T-helper 1 cell (primary cell): ENCODE measurements at places on chromosomes 12 and 14.

- DNase-seq: no peak
Measured at GRCh38 chr14:25111061-25111601, 61.2 kb upstream of the STXBP6 start.

GRCh38 chr12:108638997-108639822 is 5.5 kb upstream of the SELPLG start:
- no peak for DNase-seq

DNA sequence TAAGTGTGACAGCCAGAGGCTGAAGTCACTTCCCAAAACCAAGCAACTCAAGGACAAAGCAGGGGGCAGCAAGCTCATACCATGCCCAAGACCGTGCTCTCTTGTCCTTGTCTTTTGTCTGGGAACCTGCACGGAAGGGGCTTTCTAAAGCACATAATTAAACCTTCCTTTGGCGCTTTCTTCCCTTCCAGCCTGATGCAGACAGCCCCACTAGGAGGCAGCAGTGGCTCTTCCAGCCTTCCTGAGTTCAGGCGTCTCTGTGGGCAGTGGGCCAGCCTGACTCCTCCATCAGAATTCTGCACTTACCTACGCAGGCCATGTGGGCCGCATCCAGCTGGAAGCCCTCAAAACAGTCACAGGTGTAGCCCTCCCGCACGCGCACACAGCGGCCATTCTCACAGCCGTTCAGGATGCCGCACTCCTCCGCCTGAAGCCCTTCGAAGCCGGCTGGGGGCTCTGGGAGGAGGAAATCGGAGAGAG is 7.6 kb downstream of the ISCA2 start:
- DNase-seq: no peak

GRCh38 chr14:74491956-74492775 is 939 bp downstream of the NPC2 start:
- DNase-seq: no peak

GRCh38 chr12:98745578-98746391 is 100.7 kb downstream of the APAF1 start:
- peak; percentile 10 for DNase-seq

GRCh38 chr12:7628381-7628961 is 37.2 kb downstream of the APOBEC1 start:
- DNase-seq: no peak

- DNase-seq: no peak
Measured at GRCh38 chr12:103755425-103755824, 85.6 kb downstream of the NT5DC3 start.

- DNase-seq: no peak
Measured at GRCh38 chr12:20620261-20620660, 74.9 kb upstream of the SLCO1C1 start.

- peak; percentile 76 for DNase-seq
Measured at GRCh38 chr12:42238240-42239140, at the start of gene YAF2. TSS of gene YAF2 (minus strand) at chr12:42238248. CDS start at chr12:42238180, 68 bp downstream.

DNA sequence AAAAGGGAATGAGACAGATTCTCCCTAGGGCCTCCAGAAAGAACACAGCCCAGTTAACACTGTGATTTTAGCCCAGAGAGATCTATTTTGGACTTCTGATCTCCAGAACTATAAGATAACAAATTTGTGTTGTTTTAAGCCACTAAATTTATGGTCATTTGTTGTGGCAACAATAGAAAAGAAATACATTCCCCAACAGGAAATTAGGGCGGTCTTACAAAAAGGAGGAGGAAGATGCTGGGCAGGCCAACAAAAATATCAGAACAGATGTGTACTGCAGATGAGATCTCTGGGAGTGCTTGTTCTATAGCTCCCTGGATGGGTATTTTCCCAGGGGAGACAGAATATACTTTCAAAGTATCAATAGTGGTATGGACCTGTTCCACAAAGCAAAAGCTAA is 32.0 kb upstream of the SOCS2 start:
- DNase-seq: no peak

DNA sequence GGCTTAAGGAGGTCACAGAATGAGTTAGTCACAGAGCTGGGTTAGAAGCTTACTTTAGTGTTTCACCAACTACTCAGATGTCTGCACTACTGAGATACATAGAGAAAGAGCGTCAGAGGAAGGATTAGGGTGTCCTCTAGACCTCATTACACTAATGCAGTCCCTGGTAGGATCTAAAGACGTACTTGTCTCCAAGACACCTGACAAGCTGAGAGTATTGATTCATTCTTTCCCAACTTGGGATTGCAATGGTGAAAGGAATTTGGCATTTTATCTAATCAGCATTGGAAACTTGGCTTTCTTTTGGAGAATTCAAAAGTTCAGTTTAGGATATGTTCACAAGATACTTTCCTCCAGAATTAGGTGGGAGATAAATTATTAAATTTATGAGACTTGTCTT is 402.1 kb downstream of the ZFP36L1 start:
- DNase-seq: no peak

DNA sequence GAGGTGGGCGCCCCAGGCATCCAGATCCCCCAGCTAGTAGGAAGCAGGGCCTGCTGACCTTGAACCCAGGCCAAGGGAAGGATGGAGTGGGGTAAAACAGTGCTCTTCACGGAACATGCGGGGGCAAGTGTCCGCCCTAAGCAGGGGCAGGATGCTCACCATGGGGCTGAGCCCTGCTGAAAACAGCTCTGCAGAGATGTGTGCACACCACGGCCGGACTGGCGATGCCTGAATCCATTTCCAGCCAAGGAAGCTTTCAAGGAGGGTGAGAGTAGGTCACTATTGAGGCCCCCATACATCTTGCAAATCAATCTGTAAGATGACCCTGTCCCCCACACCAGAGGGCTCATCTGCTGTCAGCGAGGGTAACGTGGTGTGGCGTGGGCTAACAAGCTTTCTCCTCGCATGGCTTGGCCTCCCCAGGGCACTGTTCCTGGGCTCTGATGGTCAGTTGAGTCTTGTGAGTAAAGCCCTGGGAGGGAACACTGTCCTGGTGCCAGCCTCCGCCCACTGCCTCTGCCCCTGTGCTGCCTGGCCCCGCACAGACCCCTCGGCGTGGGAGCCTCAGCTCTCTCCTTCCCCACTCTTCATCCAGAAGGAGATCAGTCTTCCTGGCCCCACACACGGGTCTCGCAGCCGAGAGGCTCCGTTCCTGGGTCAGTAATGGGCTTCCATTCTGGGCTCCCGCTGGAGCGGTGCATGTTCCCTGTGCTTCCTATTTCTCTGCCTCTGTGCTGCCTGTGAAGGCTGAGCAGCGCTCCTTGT is 69.1 kb downstream of the CCDC92 start:
- DNase-seq: no peak

- DNase-seq: no peak
Measured at GRCh38 chr12:58349161-58349560, 407.8 kb downstream of the ATP23 start.

- no peak for DNase-seq
Measured at GRCh38 chr12:122842505-122843405, 7.5 kb downstream of the HIP1R start.

DNA sequence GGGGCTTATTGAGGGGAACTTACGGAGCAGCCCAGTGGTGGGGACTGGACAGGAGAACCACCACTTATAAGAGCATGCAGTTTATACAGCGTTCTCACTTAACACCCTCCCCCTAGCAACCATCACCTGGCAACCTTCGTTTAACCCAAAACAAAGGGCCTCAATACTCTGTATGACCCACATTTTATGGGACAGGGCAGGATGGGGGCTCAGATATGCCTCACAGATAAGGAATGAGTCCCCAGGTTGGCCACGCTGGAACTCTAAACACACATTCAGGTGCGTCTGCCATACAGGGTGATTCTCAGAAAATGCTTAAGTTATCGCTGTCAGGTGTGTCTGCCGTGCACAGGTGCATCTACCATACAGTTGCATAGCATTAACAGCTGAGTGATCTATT is 99.2 kb downstream of the GCH1 start:
- DNase-seq: no peak

GRCh38 chr14:33676135-33676566 is 274.7 kb downstream of the EGLN3 start:
- DNase-seq: no peak

DNA sequence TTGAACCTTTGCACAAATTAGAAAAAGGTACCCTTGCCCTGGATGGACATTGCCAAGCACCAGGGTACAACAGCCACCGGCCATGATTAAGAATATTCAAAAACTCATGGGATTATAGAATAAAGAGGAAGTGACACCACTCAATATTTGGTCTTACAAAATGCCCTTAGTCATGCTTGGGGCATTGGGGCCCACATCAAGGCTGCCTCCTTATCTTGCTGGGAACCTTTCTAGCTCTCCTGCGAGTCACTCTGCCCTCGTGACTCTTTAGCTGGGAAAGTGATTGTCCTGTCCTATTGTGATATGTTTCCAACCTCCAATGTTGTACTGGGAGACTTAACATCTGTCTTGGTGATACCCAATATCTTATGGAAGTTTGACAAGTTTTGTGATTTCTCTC is 57.8 kb downstream of the GTF2A1 start:
- no peak for DNase-seq

- no peak for DNase-seq
Measured at GRCh38 chr12:49054096-49054495, 6.5 kb downstream of the KMT2D start.

GRCh38 chr12:8069582-8069981 is 3.4 kb upstream of the C3AR1 start:
- DNase-seq: no peak

GRCh38 chr14:69554500-69554899 is 20.2 kb downstream of the CCDC177 start:
- DNase-seq: no peak
